ENCODE measurements at places on chromosomes 5 and 9.

DNA sequence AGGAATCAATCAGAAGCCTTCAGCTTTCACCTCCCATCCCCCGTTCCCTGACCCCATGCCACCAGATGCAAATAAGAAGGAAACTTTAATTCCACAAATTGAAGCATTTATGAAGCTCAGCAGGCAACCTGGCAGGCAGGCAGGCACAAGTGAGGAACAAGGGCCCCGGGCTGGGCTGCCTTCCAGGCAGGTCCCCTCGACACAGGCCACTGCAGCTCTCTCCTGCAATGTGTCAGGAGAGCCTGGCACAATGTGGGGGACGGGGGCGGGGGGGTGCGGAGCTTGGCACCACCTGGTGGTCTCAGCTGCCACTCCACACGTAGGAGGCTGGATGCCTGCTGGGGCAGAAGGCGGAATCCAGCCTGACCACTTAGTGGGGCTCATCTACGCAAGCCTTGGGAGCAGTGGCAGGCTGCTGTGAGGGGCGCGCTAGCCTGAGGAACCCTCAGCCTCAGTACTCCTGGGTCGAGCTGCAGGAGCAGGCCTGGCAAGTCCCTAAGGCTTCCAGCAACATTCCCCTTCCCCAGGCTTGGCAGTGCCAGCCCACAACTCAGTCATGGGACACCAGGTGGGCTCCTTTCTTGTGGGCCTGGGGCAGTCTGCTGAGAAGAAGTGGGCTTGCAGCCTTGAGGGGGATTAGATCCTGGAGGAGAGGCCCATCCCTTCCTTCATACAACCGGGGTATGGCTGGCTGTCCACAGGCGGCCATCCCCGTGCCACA lies 50.2 kb upstream of the KCNMB1 start:
- DNase-seq = no peak

GRCh38 chr9:87596862-87597261 lies 99.2 kb downstream of the DAPK1 start:
- DNase-seq = no peak

GRCh38 chr5:146040527-146040926 lies 64.8 kb downstream of the PLAC8L1 start:
- DNase-seq = no peak

DNA sequence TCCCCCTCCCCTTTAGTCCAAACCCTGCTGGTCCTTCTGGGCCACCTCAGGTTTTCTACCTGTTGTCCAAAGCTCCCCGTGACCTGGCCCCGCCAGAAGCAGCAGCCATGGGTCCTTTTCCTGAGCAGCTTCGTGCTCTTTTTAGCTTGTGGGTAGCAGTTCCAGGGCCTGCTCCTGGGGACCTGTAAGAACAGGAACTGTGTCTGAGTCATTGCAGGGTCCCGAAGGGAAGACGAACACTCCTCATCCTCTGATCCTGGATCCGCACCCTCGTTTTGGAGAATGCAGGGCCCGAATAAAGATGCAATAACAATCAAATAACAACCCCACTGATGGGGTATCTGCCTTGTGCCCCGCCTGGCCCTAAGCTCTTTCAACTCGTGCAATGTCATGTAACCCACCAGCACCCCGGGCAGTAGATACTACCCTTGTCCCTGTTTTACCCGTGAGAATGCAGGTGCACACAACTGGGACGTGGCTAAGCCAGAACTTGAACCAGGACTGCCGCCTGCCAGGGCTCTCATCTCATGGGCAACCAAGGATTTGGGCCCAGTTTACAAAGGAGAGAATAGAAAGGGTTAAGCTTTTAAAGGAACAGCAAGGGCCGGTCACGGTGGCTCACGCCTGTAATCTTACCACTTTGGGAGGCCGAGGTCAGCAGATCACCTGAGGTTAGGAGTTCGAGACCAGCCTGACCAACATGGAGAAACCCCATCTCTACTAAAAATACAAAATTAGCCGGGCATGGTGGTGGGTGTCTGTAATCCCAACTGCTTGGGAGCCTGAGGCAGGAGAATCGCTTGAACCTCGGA lies 33.2 kb downstream of the NEK6 start:
- no peak for DNase-seq

DNA sequence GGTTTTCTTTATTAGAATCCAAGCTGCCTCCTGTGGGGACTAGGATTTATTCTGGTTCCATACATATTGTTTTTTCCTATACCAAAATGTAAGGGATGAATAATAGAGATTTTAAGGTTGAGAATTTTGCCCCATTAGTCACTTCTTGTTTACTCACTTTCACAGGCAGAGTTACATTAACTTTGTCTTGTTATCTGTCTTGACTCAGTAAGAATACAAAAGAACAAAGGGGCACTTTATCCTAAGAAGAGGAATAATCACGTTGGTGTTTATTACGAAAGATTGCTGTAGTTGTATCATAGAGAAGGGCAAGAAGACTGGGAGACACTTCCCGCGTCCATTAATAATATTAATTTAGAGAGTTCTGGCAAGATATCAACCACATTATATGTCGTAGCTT lies 599.7 kb upstream of the FTMT start:
- no peak for DNase-seq

DNA sequence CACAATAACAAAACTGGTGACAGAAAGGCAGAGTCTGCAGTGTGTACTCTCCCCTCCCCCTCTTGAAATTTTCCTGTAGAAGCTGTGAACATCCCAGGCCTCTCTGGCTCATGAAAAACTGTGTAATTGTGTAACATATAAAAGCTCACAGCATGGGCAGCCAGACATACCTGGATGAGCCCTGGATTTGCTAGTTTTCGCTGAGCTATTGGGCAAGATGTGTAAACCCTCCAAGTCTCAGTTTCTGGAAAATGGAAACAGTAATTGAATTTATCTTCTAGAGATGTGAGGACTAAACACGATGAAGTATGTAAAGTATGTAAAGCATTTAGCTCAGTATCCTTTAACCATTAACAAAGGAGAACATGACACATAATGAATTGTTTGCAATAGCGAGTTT lies 143.2 kb upstream of the ANKH start:
- DNase-seq = no peak

DNA sequence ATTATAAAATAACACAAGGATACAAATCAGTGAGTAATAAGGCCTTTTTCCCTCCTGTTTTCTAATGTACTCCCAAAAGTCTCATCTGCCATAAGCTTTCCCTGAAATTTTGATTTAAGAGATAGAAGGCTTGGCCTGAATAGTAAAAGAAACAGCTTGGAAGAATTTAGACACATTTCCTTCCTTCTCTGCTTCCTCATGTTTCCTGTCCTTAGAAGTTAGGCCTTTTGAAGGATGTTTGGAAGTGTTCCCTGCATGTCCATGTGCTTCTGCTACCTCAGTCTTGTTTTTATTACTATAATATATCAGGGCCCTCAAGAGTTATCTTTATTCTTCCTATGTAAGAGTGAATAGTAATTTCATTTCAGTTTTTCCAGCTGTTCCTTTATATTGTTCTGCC lies 242.7 kb downstream of the DEPDC1B start:
- DNase-seq = no peak

- DNase-seq = no peak
These were observed 317.0 kb downstream of the ICE1 start for GRCh38 chr5:5739490-5739945.

DNA sequence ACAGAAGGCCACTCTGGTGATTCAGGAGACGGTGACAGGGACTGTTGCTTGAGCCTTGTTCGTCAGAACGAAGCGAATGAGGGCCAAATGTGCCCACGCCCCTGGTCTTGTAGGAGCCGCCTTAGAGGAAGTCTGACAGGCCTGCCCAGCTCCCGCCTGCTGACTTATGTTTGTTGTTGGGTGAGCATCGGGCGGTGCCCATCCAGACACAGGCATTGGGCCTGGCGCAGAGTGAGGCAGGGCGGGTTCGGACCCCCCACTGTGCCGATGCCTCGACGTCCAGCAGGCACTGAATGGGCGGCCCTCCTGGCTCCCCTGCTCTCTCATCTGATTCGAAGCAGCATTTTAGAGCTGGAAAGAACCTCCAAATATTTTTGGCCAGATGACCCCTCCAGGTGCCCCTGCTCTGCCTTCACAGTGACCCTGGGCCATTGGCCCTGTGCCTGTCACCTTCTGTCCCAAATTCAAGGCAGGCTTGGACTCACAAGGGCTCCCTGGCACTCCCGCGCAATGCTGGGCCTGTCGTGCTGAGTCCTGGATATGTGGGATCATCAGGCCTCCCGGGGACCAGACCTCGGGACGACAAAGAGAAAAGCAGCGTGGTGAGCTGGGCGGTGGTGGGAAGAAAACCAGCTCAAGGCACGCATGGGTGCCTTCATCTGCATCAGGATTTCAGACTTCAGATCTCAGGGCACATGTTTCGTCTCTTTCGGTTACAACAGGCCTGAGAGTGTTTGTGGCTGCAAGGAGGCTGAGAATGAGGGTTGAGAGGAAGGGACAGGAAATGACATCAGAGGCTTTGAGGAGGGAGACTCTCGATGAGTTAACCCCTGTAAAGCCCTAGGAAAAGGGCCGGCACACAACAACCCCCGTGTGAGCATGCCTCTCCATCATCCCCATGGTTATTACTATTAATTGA lies 37.1 kb upstream of the OLFM1 start:
- no peak for DNase-seq

GRCh38 chr5:150219142-150219541 lies 29.3 kb downstream of the SLC6A7 start:
- no peak for DNase-seq

GRCh38 chr5:131593921-131594320 lies 41.1 kb downstream of the RAPGEF6 start:
- no peak for DNase-seq

- DNase-seq = no peak
These were observed 27.9 kb downstream of the MED10 start for GRCh38 chr5:6350277-6351090.

DNA sequence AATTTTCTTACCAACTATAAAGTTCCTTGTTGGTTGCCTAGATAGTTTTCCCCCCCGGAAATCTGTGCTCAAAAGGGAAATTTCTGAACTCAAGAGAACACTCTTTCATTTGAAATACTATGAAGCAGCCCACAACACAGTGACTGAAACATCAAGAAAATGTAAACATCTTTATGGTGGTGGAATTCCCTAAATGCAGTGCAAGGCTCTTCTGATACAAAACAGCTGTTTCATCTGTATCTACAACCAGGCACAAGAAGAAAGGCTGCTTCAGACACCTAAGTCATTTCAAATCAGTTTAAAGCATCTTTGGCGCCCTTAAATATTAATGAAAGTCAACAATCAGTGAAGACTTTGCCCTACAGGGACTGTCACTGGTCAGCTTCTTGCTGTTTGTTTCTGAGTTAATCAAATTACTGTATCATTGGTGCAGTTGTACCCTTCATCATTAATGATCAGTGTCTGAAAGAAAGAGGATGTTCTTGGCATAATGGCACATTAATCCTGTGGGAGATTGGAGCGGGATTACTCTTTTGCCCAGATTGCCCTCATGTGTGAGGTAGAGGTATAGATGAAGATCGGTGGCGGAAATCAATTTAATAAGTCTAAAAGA lies 947.0 kb downstream of the NR2F1-AS1 start:
- DNase-seq = no peak

GRCh38 chr9:82404881-82405280 lies 416.3 kb downstream of the SPATA31D1 start:
- no peak for DNase-seq

GRCh38 chr9:96192710-96193109 lies 109.3 kb downstream of the HSD17B3 start:
- DNase-seq = no peak

GRCh38 chr5:37774912-37775483 lies 64.8 kb downstream of the GDNF start:
- peak; percentile 32 for DNase-seq

DNA sequence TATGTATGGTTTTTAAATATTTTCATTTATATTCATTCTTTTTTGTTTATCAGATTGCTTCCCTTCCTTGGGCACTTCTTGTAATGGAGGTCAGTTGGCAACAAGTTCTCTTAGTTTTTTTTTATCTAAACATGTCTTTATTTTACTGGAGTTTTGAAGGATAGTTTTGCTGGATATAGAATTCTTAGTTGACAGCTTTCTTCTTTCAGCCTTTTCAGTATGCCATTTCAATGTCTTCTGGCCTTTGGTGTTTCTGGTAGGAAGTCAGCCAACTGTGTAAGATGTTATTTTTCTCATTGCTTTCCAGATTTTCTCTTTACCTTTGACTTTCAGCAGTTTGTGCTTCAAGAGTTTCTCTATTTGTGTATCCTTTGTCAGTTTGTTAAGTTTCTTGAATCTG lies 14.2 kb downstream of the SLC12A2 start:
- DNase-seq = no peak

GRCh38 chr9:37248651-37249163 lies 128.3 kb downstream of the ZCCHC7 start:
- no peak for DNase-seq

DNA sequence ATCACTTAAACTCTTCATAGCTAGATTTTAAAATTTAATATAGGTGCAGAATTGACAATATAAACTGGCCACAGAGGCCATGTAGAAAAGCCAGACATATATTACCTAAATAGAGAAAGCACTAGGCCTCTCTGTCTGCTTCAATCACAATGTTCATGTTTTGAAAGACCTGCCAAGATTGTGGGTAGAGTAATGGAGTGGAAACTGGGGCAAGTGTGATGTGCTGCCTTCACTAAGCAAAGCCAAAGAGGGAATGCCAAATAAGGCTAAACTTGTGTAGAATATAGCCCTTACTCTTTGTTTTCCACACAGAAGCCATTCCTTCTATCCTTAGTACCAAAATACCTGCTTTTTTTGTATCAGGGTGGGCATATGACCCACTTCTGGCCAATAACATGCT lies 15.1 kb upstream of the ISOC1 start:
- DNase-seq = no peak

All from activated CD4-positive, alpha-beta T cell treated with anti-CD3 and anti-CD28 coated beads, Interleukin-2, amount 10 ng/mL, durations not matched to agents 7 days and 5 days (primary cell).